ENCODE measurements at places on chromosomes 13 and 19.
A peak's percentile ranks its signal among the peaks of the same experiment; 100 is the strongest.

DNA sequence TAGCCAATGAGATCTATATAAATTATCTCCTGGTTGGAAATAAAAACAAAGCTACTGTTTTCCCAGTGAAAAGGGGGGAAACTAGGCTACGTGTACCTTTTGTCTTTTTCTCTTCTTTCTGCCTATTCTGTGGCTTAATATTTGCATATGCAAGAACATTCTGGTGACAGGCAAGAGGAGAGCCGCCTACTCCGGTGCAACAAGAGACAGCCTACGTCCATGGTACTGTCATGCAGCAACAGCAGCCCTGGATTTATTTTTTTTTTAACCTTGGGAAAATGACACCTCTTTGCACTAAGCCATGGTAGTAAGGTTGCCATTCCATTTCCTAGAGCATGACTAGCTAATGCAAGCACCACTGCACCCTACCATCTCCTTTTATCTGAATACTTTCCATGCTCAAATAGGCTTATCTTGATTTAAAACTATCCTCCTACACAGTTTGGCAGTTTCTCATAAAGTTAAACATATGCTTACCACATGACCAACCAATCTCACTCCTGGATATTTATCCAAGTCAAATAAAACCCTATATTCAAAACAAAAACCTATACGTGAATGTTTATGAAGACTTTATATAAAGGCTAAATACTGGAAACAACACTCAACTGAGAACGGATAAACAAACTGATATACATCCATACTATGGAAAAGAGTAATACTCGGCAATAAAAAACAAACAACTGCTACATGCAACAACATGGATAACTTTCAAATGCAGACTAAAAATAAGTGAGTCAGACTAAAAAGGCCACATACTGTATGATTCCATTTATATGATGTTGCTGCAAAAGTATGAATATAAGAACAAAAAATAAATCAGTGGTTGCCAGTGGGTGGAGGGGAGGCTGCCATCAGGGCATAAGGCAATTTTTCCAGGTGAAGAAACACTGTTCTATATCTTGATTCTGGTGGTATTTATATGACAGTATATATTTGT, 17.3 kb downstream of the NUFIP1 start:
- DNase-seq: no peak

DNA sequence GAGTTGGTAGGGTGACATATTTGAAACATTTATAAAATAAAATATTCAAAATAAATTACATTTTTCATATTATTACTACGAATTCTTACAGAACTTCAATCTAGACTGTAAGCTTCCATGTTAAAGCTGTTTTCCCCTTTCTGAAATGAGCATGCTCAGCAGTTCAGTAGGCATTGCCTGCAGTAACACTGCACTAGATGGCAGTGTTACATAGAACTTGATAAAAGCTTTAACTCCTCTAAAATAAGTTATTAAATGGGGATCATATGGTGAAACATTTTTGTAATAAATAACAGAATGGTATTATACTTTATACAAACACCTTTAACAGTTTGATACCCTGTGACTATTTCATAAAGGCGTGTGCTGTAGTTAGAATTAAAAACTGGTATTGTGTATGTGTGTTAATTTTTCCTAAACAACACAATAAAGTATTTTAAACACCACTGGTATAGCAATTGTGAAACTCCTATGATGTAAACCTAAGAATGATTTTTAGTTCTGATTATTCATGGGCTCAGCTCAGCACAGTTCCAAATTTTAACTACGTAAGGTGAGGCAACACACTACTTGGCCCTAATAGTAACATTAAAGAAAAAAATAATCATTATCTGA, 11.6 kb upstream of the GPR18 start:
- DNase-seq: peak; percentile 83

- no peak for DNase-seq
These were observed 170.8 kb downstream of the FOXO1 start for GRCh38 chr13:40495621-40496001.

DNA sequence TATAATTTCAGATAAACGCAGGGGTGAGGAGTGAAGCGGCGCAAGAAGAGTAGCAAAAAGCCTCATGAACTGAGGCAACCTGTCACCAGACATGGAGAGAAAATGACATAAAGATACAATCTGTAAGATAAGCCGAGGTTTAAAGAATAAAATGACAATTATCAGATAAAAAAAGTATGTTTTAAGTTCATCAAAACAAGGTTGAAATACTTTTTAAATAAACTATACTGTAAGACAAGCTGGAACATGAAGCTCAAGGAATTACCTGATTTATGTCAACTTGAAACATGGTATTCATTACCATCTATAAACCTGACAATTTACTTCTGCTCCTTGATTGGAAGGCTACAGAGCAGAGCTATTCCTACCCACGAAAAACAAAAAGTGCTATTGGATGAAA, 61.6 kb downstream of the MYCBP2 start:
- DNase-seq: no peak

DNA sequence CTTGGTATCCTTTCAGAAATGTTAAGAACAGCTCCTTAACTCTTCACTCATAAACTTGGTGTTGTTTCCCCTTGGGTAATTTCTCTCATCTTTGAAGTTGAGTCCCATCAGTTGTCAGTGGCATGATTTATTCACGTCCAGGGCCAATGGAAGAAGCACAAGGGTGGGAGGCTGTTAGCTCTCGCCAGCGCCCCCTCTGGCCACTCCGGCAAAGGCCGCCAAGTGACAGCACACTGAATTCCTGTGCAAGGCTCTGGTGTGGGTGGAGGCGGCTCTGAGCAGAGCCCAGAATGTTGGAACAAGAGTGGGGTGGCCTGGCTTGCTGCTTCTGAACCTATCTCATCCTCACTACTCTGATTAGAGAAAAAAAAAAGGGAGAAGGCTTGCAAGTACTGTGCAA, 13.1 kb upstream of the MEDAG start:
- no peak for DNase-seq

- no peak for DNase-seq
These were observed 51.1 kb downstream of the TNFRSF19 start for GRCh38 chr13:23621316-23621645.

GRCh38 chr13:50994651-50995050, 85.1 kb downstream of the RNASEH2B start:
- no peak for DNase-seq

- DNase-seq: no peak
These were observed 60.7 kb upstream of the URI1 start for GRCh38 chr19:29881386-29881785.

DNA sequence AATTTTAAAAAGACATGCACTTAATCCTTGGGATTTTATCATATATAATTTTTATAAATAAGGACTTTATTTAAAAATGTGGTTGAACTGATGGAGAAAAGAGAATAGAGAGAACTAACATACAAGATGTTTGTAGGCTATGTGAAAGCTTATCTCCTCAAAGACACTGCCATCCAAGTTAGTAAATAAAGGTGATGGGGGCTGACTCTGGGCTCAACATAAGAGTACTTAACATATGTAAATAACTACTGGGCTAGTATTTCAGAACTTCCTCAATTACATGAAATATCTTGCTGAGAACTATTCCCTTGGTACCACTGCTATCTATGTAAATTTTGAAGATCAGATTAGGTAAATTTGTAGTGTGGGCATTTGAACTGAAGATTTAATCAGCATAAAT, 1017.3 kb upstream of the PCDH20 start:
- no peak for DNase-seq

DNA sequence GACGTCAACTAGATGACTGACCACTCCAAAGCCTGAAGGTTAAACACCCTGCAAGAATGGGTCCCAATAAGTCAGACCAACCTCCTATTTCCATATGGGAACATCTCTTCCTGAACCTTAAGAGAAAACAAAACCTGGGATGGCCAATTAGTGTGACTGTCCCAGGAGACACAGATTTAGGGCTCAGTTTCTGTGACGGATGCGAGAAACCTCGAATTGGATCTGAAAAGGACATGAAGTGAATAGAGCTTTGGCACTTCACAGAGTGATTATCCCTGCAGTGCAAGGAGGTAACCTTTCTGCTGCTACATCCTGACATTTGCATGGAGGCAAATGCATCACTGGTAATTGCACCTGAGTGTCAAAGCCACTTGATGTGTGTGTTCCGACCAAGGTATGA, 442.2 kb upstream of the KLF12 start:
- peak; percentile 19 for DNase-seq

- no peak for DNase-seq
These were observed 1.5 kb downstream of the TIMM13 start for GRCh38 chr19:2425622-2426581.

DNA sequence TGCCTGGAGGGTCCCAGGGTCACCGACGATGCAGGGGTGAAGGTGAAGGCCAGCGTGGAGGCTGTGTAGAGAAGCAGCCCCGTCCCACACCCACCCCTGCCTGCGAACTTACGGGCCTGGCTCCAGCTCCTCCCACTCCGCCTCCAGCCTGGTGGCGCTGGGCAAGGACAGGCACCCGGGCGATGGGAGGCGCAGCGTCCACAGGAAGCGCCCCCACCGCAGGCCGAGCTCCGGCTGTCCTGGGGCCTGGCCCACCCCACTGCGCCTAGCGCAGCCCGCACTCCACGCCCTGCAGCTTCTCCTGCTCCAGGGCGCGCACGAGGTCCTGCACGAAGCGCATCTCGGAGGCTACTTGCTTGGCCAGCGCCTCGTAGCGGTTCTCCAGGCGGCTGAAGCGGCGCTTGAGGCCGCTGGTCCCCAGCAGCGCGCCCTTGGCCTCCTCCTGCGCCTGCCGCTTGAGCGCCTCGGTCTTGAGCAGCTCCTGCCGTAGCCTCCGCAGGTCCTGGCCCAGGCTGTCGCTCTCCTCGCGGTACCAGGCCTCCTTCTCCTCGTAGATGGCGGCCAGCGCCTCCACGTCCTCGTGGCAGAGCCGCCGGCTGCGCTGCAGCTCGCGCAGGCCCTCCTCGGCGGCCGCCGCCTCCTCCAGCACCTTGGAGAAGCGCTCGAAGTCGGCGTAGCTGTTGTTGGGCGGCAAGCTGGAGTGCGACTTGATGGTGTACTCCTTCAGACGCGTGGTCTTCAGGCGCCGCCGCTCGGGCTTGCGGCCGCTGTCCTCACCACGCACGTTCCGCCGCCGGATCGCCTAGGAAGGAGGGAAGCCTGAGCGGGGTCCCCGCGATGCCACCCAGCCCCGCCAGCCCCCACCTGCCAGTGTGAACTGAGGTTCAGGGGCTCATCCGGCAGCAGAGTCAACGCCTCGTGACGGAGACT, 11.8 kb downstream of the DAPK3 start:
- DNase-seq: no peak

- DNase-seq: no peak
These were observed 420.5 kb downstream of the DIAPH3 start for GRCh38 chr13:59743195-59743594.

GRCh38 chr19:36987091-36987490, 71.0 kb downstream of the ZNF568 start:
- DNase-seq: no peak

DNA sequence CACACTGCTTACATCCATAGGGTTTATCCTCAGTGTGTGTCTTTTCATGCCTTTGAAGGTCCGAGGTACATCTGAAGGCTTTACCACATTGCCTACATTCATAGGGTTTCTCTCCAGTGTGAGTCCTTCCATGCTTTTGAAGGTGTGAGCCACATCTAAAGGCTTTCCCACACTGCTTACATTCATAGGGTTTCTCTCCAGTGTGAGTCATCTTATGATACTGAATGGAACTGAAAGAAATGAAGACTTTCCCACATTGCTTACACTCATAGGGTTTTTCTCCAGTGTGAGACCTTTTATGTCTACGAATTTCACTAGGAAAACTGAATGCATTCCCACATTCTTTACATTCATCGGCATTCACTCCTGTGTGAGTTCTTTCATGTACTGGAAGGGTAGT, 7.1 kb downstream of the ZNF20 start:
- no peak for DNase-seq

- DNase-seq: peak; percentile 82
These were observed at the start of gene ELF1 for GRCh38 chr13:41019011-41019487. ELF1 (minus strand) TSS chr13:41019316; CDS start chr13:40982054, 37,262 bp downstream.

DNA sequence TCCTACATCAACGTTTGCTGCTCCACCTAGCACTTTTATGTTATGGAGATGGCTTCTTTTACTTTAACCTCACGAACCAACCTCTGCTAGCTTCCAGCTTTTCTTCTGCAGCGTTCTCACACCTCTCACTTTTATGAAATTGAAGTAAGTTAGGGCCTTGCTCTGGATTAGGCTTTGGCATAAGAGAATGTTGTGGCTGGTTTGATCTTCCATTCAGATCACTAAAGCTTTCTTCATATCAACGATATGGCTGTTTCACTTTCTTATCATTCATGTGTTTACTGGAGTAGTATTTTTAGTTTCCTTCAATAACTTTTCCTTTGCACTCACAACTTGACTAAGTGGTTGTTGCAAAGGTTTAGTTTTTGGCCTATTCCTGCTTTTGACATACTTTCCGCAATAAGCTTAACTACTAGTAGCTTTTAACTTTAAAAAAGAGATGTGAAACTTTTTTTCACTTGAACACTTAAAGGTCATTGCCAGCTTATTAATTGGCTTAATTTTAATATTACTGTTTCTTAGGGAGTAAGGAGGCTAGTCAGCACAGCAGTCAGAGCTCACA, 60.0 kb upstream of the SPRY2 start:
- no peak for DNase-seq

All from pons (tissue), 1 donor.